Activated CD8-positive, alpha-beta memory T cell treated with anti-CD3 and anti-CD28 coated beads, Interleukin-2, amount 50 U/mL, for 4 hours (primary cell): ENCODE measurements at places on chromosomes 16 and 17.
A peak's percentile ranks its signal among the peaks of the same experiment; 100 is the strongest.

DNA sequence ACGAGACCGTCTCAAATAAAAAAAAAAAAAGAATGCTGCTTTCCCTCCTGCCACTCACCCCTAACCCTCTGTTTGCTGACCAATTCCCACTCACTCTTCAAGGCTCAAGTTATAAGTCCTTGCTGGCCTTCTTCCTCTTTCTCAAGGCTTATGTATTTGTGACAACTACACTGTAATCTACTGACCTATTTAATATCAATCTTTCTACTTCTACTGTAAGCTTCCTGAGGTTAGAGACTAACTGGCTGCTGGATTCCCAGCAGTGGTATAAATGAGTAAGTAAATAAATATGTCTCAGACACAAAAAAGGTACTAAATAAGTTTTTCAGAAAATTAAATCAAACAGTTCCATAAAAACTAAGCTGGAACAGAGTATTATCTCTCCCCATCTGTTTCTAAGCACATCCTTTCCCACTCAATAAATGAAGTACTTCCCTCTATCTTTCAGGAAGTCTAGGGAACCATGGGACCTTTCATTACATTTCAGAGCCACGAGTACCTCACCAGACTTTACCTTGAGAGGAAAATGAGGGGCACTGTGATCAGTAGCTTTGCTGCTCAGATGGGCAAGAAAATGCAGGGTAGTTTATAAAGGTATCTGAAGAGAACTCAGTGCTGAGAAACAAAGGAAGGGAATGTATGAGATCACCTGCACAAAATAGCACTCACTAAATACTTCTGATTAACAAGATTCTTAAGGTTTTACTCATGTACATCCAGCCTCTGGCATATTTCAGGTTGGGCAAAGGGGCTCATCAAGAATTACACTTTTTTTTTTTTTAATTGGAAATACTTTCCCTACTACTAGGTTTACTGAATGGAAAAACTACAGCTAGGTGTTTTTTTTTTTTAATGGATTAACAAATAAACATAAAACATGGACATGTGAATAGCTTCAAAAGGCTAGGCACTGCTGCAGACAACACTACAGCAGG is 10.8 kb downstream of the SSH2 start:
- no peak for DNase-seq

- DNase-seq, result no peak
These were observed 19.8 kb downstream of the TMEM98 start for GRCh38 chr17:32947736-32948135.

- DNase-seq, result no peak
These were observed 128.5 kb downstream of the CDK5R1 start for GRCh38 chr17:32615326-32615725.

GRCh38 chr16:55232822-55233221 is 91.2 kb upstream of the IRX6 start:
- DNase-seq, result no peak

DNA sequence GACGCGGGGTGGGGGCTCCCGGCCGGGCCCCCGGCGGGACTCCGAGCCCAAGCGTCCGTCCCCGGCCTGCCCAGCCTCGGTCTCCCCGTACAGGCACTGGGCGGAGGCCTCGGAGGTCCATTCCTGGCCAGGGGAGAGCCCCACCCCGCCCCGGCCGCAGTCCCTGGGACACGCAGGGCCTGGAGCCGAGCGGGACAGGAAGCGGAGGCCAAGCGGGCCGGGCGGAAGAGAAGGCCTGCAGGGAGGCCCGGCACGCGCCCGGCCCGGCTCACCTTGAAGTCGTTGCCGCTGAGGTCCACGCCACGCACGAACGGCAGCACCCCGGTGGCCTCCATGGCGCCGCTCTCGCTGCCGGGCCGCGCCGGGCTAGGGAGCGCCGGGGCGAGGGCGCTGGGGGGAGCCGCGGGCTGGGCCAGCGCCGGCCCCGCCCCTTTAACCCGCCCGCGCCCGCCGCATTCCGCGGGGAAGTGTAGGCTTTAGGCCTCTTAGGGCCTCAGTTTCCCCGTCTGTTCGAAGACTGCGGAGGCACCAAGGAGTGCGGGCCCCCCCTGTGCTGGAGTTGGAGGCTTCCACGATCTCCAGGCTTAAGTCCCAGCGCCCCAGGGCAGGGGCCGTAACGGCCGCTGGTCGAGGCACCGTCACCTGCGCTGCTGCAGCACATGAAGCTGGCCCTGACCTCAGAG is at the start of gene FLII:
TSS of gene FLII (minus strand) at position 383 of the 683 bp plus-strand sequence. CDS start at position 335, 48 bp downstream.
- DNase-seq, result peak; percentile 64
